MCF 10A (cell line): ENCODE measurements at places on chromosomes 16 and 17. TPM values are rescaled to one million over a fixed set of nuclear protein-coding genes. Genes with fewer than 3 reads are reported as not detected.
A peak's percentile ranks its signal among the peaks of the same experiment; 100 is the strongest.

DNA sequence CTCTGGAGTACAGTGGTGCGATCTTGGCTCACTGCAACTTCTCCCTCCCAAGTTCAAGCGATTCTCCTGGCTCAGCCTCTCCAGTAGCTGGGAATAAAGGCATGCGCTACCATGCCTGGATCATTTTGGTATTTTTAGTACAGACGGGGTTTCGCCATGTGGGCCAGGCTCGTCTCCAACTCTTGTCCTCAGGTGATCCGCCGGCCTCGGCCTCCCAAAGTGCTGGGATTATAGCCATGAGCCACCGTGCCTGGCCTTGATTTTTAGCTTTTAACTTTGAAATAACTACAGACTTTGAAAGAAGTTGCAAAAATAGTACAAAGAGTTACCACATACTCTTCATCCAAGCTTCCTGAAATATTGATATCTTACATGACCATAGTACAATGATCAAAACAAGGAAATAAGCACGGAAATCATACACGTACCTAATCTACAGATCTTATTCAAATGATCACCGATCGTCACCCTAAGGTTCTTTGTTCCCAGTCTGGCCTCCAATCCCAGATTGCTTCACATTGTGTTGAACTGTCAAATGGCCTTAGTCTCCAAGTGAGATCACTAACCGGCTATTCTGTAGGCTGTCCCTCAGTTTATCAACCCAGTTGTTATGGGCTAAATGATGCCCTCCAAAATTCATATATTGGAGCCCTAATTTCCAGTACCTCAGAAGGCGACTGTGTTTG is 18.4 kb downstream of the NPIPA1 start:
- peaks cover 4% of the 10 kb centered on the region for H3K27me3 ChIP-seq
- no peaks in the 10 kb centered on the region for H3K36me3 ChIP-seq
- no peak overlapping the region for H3K4me3 ChIP-seq
- no peak for DNase-seq
- no peaks in the 10 kb centered on the region for H3K4me1 ChIP-seq

DNA sequence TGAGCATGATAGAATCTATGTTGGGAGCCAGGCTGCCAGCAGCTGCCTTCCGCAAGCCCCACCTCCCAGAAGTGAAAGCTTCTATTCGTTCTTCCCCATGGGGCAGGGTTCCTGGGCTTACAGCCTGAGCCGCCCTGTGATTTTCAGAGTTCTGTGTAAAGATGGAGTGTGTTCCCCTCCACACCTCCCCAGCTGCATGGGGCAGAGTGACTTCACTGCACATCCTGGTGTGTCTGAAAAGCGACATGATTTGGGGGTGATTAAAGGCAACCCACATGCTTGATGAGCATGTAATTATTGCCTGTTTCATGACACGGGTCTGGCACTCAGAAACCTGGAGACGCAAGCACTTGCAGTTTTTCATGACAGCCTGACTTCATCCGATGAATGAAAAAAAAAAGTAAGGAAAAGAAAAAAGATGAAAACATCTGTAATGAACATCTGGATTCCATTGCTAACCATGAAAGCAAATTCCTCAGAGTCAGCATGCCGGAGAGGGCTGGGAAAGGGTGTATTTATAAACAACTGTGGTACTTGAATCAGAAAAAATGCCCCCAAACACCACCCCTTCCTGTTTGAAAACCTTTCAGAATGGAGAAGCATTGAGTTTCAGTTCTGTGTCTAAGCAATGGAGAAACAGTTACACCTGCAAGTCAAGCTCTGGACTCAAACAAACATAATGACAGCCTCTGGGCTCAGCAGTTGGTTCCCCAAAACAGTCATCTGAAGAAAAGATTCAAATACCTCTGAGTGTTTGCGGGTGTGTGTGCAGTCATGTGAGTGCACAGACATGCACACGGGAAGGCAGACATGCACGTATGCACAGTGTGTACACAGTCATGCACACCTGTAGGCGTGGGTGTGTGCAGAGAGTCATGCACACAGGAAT is 266.0 kb downstream of the ENGASE start:
- peaks cover 70% of the 10 kb centered on the region for H3K27me3 ChIP-seq
- peaks cover 8% of the 10 kb centered on the region for H3K4me1 ChIP-seq
- no peaks in the 10 kb centered on the region for H3K36me3 ChIP-seq
- no peak overlapping the region for H3K27ac ChIP-seq

DNA sequence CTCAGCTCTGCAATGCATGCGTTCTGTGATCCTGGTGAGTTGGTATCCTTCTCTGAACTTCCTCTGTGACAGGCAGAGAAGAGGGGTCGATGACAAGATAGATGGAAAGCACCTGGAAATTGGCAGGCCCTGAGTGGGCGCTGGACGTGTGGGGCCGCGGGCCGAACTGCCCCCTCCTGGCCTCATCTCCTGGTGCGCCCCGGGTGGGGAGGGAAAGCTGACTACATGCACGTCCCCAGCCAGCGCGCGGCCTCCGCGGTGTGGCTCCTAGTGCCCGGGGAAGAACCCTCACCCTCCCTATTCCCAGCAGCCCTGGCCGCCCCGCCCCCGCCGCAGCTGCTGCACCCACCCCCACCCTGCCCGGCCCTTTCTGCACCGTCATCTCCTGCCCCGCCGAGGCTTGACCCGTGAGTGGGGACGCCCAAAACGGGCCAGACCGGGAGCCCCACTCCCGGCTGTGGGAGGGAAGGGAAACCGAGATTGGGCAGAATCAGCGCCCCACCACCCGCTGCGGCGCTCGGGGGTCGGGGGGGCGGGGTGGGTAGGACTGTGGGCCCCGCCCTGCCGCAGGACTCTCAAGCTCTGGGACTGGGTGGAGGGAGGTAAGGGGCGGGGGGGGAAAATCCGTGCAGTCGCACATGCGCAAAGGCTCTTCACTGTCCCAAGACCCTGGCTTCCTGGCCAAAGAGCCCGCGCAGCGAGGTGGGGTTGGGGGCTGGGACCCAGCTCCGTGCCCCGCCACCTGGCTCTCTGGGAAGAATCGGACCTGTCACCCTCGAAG is at the start of gene NOL3:
NOL3 (plus strand) TSS at position 371 of the 781 bp plus-strand sequence.
- H3K27me3 ChIP-seq = no peaks in the 10 kb centered on the region
- peak within 1 kb of the TSS; percentile 83 for H3K4me3 ChIP-seq
- peak; percentile 77 for DNase-seq

DNA sequence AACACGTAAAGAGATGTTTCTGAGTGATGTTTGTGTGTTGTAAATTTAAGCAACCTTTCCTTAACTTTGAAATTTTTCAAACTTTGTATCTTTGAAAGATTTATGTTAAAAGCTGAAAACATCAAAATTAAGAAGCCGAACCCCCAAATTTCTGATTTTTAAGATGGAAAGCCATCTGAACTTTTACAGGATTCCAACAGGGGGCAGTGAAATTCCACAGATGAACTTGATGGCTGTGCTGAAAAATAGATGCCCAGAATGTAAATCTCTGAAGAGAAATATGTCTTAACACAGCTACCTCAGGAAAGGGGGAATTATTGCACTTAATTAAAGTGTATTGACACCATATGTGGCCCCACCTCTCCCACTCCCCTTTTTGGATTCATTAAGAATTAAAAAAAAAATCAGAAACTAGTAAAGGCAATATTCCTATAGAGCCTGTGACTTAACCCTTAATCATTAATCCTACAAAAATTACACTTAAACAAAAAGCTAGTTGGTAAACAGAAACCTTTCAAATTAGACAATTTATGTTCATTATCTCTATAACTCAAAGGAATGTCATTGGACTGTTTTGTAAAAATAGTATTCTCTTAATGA is 597.9 kb downstream of the KCNJ2 start:
- no peak overlapping the region for H3K4me3 ChIP-seq
- no peak overlapping the region for H3K27ac ChIP-seq
- no peaks in the 10 kb centered on the region for H3K36me3 ChIP-seq
- H3K4me1 ChIP-seq = no peaks in the 10 kb centered on the region
- peaks cover 9% of the 10 kb centered on the region for H3K27me3 ChIP-seq

Gene TLCD3A
- total RNA-seq = 28.4 and 31.6 TPM in 2 replicates

- no peaks in the 10 kb centered on the region for H3K36me3 ChIP-seq
- no peak for DNase-seq
- H3K27me3 ChIP-seq = peaks cover 17% of the 10 kb centered on the region
- H3K4me3 ChIP-seq = no peak overlapping the region
- no peak overlapping the region for H3K27ac ChIP-seq
These were observed 18.1 kb downstream of the PIPOX start for GRCh38 chr17:29061036-29061435.

DNA sequence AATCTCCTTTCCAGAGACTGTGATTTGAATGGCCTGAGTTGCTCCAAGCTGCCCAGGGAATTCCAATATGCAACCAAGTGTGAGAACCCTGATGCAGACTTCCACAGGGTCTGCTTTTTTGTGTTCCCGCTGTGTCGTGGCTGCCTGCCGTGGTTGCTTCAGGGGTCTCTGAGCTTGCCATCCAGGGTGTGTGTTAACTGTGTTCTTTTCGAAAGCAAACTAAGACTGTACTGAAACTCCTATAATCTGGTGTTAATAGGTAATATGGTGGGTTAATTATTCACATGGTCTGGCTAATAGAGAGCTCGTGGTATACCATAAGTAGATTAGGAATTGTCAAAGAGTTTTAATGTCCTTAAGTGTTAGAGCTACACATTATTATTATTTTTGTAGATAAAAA is 20.7 kb downstream of the UBN1 start:
- H3K36me3 ChIP-seq = peaks cover 61% of the 10 kb centered on the region
- H3K4me1 ChIP-seq = peaks cover 10% of the 10 kb centered on the region
- no peak overlapping the region for H3K27ac ChIP-seq
- no peak overlapping the region for H3K4me3 ChIP-seq
